ENCODE measurements at places on chromosomes 12 and 14.

- no peak for DNase-seq
Observed at GRCh38 chr14:60254176-60254575, 5.2 kb downstream of the PPM1A start.

DNA sequence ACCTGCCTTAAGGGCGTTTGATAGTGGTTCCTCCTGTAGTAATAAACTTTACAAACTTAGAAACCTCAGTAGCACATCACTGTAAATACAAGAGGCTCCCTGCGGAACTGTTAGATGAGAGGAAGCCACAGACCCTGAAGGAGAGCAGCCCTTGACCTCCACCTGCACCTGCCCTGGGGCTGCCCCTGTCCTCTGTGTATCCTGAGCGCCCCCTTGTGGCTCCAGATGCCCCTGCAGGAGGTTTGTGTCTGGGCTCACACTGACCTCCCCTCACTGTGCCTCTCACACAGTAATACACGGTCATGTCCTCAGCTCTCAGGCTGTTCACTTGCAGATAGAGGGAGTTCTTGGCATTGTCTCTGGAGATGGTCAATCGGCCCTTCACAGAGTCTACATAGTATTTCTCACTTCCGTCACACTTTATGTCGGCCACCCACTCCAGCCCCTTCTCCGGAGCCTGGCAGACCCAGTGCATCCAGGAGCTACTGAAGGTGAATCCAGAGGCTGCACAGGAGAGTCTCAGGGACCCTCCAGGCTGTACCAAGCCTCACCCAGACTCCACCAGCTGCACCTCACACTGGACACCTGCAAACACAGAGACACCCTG is 1059.8 kb downstream of the TMEM121 start:
- DNase-seq: peak; percentile 5

- DNase-seq: no peak
Observed at GRCh38 chr12:107732365-107732764, 28.6 kb downstream of the PRDM4 start.

DNA sequence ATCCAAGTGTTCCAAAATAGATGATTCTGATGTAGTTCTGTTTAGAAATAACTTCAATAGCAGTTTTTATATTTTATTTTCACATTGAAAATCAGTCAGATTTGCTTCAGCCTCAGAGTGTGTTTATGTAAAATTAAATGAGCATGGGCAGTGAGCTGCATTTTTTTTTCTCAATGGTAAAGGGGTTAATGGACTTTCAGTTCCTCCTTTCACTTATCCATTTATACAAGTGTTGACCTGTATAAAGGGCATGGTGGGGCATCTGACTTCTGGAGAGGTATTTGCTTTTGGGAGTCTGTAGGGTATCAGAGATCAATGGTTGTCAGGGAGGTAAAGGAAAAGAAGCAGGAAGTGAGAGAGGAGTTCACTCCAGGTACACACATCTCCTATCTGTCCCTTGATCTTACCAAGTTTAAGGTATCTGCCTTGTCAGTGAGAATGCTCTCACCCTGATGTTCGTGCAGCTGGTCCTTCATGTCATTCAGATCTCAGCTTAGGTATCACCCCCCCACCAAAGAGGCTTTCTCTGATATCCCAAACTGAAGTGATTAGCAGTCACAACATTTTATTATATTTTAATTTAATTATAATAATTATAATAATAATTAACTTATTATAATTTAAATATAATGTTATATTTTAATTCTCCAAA is 181.6 kb upstream of the LMNTD1 start:
- no peak for DNase-seq

DNA sequence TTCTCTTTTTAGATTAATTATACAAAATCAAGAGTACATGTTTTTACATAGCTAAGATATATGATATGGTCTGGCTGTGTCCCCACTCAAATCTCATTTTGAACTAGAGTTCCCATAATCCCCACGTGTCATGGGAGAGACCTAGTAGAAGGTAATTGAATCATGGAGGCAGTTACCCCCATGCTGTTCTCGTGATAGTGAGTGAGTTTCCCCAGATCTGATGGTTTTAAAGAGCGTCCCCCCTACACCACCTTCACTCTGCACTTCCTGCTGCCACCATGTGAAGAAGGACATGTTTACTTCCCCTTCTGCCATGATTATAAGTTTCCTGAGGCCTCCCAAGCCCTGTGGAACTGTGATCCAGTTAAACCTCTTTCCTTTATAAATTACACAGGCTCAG is 21.4 kb upstream of the DRAM1 start:
- no peak for DNase-seq

DNA sequence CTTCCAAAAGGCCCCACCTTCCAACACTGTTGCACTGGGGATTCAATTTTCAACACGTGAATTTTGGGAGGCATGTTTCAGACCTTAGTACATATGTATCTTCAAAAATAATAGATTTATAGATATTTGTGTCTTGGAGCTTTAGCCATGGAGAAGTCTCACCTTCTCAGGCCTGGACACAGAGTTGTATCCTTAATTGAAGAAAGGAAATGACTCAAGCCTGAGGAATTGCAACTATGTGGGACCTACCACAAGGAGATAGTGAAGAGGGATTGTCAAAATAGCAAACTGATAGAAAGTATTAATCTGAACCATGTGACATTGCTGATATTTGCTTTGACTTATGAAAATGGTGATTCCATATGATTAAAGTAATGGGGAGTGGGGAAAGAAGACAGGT is 89.8 kb downstream of the ACSS3 start:
- DNase-seq: no peak

DNA sequence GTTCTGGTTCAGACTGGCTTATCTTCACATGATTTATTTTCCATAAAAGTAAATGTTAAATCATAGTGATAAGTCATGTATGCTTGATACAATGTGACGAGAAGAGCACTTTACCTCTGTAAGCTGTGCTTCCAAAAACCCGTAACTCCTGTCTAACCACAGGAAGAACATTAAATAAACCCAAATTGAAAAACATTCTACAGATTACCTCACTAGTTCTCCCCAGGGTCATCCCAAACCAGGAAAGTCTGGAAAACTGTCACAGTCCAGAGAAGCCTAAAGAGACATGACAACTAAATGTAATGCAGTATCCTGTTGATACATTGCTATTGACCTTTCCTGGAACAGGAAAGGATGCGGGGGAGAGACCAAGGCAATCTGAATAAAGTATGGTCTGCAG is 32.5 kb upstream of the DUSP6 start:
- DNase-seq: no peak

DNA sequence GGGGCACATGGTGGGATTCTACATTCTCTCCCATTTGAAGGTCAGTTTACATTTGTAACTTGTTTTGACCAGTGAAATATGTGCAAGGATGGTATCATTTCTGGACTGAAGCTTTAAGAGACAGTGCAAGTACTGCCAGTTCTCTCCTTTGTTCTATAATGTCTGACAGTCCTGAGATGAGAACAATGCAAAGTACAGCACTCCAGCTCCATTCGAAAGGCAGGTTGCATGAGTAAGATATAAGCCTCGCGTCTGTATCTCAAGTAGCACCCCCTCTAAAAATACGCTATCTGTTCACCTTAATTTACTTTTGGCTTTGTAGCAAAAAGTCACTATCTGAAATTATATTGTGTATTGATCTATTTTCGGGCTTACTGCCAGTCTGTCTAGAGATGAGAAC is 1122.2 kb upstream of the TMEM132C start:
- no peak for DNase-seq

- no peak for DNase-seq
Observed at GRCh38 chr12:120225200-120225558, 24.3 kb upstream of the RPLP0 start.

DNA sequence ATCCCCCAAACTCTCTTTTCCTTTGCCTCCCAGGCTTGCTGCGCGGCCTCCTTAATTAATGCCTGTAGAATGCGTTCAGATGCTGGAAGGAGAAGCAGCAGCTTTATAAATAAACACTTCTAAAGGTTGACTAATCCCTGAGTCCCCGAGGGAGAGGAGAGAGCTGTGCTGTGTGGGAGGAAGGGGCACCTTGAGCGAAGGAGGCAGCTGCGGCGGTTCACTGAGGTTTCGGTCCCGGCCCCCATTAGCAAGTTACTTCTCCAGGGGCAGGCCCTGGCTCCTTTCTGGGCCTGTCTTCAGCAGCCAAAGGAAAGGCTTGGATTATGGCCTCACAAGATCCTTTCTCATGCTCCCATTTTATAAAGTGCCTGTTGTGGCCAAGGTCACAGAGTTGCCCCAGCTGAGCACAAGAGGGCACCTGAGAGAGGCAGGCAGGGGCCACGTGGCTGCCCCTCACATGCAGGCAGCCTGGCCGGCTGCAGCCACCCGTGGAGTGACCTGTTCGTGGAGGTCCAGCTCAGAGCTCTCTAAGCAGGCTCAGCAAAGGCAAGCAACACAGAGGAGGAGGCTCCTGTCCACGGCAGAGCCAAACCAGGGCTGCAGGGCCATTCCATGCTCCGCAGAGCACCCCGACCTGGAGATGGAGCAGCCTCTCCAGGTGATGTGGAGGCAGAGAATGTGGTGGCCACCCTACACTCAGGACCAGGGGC is 15.0 kb upstream of the CACNA2D4 start:
- DNase-seq: no peak

DNA sequence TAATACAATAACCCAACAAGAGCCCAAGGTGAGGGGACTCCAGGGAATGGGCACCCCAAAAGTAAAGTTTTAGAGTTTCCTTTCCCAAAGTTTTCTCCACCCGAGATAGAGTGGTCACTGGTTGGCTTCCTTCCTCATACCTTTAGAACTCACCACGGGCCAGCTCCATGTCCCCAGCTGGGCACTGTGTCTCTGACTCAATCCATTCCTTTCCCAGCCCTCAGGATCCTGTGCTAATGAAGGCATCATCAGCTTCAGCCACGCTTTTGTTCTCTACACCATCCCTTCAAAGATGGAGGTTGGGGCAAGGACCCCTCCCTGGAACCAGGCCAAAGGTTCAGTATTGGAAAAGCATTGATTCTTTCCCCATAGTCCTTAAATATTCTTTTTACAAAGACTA is 59.8 kb upstream of the VASH1 start:
- no peak for DNase-seq

GRCh38 chr14:42322531-42323284 is 716.0 kb downstream of the LRFN5 start:
- no peak for DNase-seq

- no peak for DNase-seq
Observed at GRCh38 chr12:15152868-15153267, 68.3 kb downstream of the RERG start.

DNA sequence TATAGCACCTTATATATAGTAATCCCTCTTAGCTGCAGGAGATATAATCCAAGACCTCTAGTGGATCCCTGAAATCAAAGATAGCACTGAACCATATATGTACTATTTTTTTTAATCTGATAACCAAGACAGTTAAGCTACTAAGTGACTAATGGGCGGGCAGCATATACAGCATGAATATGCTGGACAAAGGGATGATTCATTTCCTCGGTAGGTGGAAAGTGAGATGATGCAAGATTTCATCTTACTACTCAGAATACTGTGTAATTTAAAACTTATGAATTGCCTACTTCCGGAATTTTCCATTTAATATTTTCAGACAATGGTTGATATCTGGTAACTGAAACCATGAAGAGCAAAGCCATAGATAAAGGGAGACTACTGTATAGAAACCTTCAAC is 36.2 kb downstream of the PRMT8 start:
- DNase-seq: no peak

DNA sequence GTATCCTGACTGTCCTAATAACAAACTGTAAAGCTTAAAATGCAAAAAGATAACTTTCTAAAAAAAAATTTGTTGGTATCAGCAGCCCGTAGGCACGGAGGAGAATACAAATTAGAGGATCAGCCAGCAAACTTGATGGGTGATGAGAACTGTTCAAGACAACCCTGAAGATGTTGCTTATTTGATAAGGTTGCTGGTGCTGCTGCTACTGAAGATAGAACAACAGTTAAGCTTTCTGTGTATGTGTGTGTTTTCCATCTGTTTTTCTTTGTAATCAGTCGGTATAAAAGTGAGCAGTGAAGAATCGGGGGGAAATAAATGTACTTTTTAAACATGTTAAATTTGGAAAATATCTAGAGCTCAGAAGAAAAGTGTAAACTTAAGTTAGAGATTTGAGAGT is 67.4 kb upstream of the POC1B start:
- no peak for DNase-seq

DNA sequence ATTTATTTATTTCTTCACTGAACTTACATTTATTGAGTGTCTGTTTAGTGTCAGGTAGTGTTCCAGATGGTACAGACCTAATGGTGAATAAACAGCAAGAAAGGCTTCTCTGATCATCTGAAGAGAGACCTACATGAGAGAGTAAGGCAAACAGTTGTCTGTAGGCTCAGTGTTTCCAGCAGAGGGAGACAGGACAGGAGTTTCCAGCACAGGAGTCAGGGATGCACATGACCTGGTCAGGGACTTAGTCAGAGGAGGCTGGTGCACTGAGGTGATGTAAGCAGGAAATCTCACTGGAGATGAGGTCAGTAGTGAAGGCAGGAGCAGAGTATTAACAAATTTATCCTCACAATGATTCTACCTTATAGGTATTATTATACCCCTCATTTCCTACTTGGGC is 233.2 kb downstream of the MDGA2 start:
- DNase-seq: no peak

- no peak for DNase-seq
Observed at GRCh38 chr12:5861416-5861815, 83.6 kb downstream of the ANO2 start.

- DNase-seq: no peak
Observed at GRCh38 chr14:68314642-68315041, 478.2 kb downstream of the ZFP36L1 start.

DNA sequence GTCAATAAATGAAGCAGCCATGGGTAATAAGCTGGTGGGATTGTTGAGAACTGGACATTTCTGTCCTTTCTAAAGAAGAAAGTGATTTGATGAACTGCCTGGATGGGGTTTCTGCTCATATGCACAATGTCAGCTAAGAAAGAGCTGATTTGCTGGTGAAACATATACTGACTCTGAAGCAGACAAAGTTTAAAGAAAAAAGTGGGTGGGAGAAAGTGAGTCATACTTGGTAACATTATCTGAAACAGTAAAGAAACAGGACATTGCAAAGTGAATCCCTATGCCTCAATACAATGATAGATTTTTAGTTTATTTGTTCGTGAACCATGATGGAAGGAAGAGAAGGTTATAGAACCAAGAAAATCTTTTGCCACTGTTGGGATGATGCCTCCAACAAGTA is 95.6 kb upstream of the DNM1L start:
- no peak for DNase-seq
